ENCODE measurements at places on chromosomes 2 and 18.

DNA sequence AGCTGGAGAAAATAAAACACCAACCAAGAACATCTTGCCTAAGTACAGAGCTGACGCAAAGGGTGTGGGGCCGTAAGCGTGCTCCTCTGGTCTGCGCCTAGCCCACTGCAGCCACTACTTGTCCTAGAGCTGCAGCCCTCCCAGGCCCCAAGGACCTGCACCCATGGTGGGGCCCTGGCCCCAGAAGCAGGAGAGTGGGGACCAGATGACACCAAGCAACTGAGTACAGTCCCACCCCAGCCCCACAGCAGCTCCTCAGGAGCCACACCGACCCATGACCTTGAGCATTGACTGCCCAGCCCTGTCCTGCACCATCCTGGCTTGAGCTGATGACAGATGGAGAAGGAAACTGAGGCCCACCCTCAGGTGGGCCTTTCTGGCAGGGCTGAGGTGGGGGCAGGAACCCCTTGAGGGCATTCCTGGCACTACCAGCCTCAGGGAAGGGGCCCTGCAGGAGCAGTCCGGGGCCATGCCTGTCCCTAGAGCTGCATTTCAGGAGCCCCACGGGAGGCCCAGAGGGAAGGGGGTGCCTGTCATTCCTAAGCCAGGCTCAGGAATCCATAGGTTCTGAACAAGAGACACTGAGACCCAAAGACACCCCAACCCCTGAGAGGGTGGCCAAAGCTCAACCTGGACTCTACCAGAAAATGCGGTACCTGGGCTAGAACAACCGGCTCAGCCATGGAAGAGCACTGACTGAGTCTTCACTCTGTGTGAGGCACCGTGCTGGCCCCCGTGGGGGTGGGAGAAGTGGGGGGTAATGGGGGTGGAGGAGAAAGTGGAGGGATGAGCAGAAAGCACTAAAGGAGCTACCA lies 4.9 kb downstream of the KIF1A start:
- no peak for DNase-seq

DNA sequence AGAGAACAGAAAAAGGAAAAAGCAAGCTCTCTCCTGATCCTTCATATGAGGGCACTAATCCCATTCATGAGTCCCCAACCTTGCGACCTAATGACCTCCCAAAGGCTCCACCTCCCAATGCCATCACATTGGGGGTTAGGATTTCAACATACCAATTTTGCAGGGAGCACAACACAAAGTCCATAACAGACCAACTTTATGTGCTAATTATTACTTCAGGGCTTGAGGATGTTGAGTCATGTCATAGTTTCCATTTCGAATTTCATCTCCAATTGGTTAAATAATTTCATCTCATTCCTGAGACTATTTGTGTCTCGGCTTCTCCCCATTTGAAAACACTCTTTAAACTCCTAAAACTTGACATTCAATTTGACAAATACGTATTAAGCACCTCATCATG lies 69.9 kb upstream of the KLF7 start:
- no peak for DNase-seq

GRCh38 chr2:54810246-54810645 lies 86.8 kb downstream of the EML6 start:
- no peak for DNase-seq

- DNase-seq, result no peak
Measured at GRCh38 chr2:226782092-226782713, 17.4 kb downstream of the IRS1 start.

DNA sequence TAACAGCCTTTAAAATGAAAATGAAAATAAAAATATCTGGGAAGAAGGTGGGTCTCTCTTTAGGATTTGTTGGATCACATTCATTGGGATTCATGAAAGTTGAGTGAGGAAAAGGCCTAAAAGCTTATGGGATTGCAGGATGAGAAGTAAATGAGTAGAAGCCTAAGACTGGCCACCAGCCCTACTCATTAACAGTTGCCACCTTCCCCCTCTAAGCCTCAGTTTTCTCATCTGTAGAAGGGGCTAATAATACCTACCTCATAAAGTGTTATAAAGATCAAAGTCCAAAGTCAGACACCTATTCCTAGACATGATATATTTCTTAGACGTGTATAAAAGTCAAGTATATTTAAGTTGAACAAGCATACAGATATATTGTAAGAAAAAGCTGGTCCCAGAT lies 23.8 kb downstream of the RDH14 start:
- DNase-seq, result no peak

DNA sequence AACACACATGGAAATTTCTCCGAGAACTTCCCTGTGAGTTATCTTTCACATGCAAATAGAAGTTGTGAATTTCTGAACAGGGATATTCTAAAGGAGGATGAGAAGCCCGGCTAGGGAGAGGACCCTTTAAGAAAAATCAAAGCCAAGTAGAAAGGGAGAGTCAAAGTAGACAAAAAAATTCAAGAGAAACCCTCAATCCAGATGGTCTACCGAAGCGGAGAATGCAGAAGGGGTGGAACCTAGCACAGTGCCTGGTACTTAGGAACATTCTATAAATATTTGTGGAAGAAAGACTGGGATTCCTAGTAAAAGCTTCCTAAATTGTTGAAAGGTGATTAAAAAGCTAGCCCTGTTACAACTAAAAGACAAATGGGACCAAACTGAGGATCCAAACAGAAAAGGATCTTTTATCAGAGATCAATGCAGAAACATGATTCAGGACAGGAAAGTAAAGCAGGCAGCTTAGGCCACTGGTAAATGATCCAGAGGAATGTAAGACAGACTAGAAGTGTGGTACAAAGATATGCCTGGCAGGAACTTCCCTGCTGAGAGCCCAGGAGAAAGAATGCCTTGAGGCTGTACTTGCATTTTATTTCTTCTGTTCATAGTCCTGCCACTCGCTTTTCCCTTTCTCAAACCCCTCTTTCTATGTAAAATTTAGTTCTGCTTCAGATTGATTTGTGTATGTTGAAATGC lies 19.5 kb upstream of the GLS start:
- DNase-seq, result no peak

- no peak for DNase-seq
Measured at GRCh38 chr18:52903857-52904256, 563.9 kb downstream of the DCC start.

DNA sequence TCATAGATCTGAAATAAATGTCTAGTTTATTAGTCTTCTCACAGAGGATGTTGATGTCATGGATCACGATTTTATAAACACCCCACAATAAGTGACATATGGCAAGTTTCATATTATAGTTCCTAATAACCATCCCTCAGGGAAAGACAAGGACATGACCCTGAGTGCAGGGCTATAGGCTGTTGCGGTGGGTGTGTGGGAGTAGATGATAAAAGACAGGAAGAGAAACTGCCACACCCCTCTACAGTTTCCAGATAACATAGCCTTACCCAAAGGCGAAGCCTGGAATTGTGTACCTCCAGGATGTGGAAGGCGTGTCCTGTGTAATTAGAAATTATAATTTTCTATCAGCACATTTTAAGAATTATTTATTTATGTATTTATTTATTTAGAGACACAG lies 2.4 kb upstream of the NEDD4L start:
- DNase-seq, result no peak

DNA sequence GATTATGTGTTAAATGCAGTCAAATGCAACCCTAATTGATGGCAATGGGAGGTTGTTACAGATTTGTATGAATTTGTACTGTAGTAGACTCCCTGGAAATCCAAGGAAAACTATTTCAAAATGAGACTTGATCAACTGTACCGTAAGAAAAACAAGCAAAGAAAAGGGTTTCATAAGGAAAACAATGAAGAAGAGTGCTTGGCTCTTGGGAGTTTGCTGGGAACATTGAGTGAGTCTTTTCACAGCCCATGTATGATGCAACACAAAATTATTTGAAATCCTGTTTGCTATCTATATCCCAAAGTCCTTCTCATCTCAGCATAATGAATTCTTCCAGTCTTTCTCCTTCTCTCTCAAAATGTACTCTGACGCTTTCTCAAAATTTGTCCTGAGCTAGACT lies 67.0 kb upstream of the OSR1 start:
- no peak for DNase-seq

DNA sequence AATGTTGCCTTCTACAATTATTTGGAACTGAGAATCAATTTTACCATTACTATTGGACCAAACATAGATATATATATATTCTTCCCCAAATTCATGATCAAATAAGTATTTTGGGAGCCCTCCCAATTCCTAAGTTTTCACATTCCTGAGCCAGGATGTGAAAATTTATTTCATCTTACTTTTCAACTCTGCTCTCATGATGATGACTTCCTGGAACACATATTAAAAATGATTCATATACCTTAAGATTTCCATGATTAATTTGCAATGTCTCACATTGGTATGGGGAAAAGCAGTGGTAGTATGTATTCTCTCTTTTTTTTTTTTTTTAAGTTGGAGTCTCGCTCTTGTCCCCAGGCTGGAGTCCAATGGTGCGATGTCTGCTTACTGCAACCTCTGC lies 596.1 kb upstream of the ZEB2 start:
- no peak for DNase-seq

- DNase-seq, result peak; percentile 62
Measured at GRCh38 chr2:19882286-19882685, 19.5 kb downstream of the TTC32 start.

DNA sequence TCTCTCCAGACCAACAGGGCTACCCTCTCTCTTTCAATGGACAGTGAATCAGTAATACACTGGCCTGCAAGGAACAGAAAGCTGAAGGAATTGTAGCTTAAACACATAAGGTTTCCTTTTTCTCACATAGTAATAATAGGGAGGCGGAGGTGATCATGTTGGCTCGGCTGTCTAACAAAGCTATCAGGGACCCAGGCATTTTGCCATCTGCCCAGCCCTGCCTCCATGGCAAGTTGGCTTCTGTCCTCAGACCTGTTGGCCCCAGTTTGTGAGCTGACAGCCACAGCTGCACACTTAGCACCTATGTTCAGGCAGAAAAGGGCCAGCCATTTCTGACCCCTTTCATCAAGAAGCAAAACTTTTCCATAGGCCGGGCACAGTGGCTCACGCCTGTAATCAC lies 2.0 kb upstream of the CHRNG start:
- no peak for DNase-seq

GRCh38 chr18:56019908-56020307 lies 431.9 kb upstream of the TCF4 start:
- DNase-seq, result no peak

- peak; percentile 90 for DNase-seq
Measured at GRCh38 chr18:79855147-79855933, 57.6 kb downstream of the KCNG2 start.

- no peak for DNase-seq
Measured at GRCh38 chr2:130835766-130836015, 1.0 kb upstream of the ARHGEF4 start.

- DNase-seq, result no peak
Measured at GRCh38 chr2:54660752-54661151, 62.7 kb upstream of the EML6 start.

DNA sequence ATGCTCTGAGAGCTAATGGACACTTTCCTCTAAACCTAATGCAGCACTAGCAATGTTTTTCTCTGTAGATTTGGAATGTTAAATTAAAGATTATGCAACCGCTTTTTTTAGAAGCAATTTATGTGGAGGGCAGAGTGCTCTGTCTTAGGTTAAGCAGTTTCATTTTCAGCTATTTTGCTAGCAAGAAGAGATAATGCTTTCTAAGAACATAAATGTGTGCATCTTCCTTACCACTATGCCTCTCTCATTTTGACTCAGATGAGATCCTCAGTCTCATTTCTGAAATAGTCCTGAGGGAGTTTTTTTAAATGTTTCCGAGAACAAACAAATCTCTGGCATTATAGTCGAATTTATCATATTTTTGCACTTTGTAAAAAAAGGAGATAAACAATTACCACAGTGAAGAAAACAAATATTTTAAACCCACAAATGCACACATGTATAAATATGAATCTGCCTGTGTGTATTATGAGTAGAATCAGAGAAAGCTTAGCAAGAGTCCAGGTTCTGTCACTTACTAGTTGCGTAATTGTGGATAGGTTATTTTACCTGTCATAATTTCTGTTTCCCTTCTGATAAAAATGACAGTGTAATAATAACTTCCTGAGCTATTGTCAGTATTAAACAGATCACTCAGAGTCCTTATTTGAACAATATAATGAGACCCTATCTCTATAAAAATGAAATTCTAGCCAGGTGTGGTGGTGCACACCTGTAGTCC lies 207.7 kb upstream of the CRIM1 start:
- DNase-seq, result no peak

DNA sequence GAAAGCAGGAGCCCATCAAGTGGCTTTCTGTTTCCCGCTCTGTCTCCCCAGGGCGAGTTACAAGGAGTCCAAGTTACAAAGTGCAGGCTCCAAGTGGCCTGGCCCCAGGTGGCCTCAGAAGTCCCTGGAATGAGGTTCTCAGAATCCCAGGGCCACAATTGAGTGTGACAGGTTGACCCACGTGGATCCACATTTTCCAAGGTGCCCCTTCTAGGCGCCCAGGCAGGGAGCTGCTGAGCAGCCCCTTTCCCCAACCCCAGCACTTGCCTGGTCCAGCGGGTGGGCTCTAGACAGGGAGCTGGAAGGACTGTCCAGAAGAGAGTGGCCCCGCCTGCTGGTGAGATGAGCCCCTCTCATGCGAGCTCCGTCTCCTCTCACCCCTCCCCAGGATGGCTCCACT lies 253.4 kb downstream of the CYP26B1 start:
- peak; percentile 78 for DNase-seq

DNA sequence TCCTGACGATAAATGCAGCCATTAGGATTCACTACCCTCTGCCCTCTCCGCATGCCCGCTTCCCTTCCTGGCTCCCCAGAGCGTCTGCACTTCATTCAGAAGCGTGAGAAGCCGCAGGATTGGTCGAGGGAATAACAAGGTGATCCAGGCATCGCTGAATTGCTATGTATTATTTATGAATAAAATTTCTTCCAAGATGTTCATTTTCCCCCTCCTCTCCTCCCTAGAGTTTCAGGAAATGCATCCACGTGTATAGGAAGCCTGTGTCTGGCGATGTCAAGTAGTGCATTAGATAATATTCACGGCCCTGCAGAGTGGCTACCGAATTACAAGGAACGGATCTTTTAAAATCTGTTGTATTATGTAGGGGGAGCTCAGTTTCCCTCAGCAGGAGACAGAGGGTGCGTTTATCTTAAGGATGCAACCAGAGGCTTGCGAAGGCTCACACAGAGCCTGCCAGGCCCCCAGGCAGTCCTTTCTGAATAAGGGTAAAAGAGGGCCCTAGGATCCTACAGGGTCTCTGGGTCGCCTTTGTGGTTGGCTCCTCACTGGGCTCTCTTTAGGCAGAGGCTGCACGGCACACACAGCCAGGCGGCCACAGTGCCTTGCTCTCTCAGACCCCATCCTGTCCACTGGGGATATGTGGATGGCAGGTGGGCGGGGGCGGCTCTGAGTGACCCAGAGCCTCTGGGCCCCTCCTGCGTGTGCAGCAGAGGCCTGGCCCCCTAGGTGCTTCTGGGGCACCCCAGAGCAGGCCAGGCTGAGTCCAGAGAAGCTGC lies 224.1 kb upstream of the PXDN start:
- no peak for DNase-seq

- peak; percentile 68 for DNase-seq
Measured at GRCh38 chr2:71784734-71785511, 331.6 kb downstream of the DYSF start.

DNA sequence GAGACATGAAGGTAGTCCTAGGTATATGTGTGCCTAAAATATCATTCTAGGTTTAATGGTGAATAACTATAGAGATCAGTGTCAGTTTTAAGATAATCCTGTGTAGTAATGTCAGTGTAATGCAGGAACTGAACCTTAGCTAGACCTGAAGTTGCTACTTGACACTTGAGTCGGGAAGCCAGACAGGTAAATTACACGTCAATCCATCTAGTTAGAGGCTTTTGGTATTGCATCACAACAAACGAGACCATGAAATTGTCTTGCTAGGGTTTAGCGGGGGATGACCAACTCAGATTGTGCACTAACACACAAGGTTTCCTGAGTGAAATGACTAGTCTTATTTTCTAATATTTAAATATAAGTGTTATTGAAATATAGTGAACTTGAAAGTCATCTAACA lies 2.0 kb downstream of the YPEL5 start:
- no peak for DNase-seq

All from esophagus muscularis mucosa (tissue), 4 donors.